Activated CD4-positive, alpha-beta T cell treated with anti-CD3 and anti-CD28 coated beads for 36 hours (primary cell): ENCODE measurements at places on chromosomes 12 and 14. TPM values are rescaled to one million over a fixed set of nuclear protein-coding genes. Genes with fewer than 3 reads are reported as not detected.

PELI2 gene
- total RNA-seq = 2.2 TPM

CLEC9A gene
- not detected for total RNA-seq

ADAMTS20 gene
- total RNA-seq = not detected

RASAL1 gene
- total RNA-seq = 10.6 TPM

CFAP54 gene
- 0.44 TPM for total RNA-seq

DACT1 gene
- total RNA-seq = 8.8 TPM

DDX11 gene
- total RNA-seq = 125 TPM

FGD4 gene
- 0.07 TPM for total RNA-seq

LMNTD1 gene
- total RNA-seq = not detected

EPYC gene
- total RNA-seq = not detected

RHOF gene
- total RNA-seq = 100.0 TPM
